Esophagus squamous epithelium (tissue), 5 donors: ENCODE measurements at places on chromosomes 2 and 18.

DNA sequence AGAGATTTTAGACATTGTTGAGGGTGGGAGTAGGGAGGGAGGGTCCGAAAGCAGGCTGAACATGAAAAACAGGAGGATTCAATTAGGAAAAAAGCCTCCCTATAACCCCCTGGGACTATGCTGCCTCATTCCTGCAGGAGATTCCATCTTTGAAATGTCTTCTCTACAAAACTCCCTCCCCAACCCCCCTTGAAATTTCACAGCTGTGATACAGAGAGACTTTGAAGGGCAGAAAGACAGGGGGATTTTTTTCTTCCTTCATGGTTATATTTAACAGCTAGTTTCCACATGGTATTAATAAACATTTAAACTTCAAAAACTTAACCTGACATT lies 57.6 kb downstream of the TRIB2 start:
- DNase-seq: no peak

- DNase-seq: no peak
These were observed 117.9 kb upstream of the PPP1CB start for GRCh38 chr2:28633746-28634145.

DNA sequence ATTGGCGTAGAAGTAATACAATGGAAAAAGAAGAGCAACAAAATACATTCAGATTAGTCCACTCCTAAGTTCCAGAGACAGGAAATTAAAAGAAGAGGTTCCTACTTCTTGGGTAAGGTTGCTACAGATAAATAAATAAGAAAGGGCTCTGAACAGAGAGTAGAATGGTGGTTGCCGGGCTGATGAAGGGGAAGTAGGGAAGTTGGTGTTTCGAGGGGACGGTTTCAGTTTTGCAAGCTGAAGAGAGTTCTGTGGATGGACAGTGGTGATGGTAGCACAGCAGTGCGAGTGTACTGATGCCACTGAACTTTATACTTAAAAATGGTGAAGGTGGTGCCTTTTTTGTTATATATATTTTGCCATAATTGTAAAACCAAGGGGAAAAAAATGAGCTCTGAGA lies 48.2 kb downstream of the CABYR start:
- DNase-seq: no peak

- DNase-seq: no peak
These were observed 42.7 kb downstream of the RAB31 start for GRCh38 chr18:9750606-9751304.

GRCh38 chr2:71282493-71282892 lies 49.1 kb upstream of the ZNF638 start:
- no peak for DNase-seq

- no peak for DNase-seq
These were observed 27.1 kb upstream of the ICOS start for GRCh38 chr2:203909261-203909967.

- no peak for DNase-seq
These were observed 1794.5 kb upstream of the CELF4 start for GRCh38 chr18:39360072-39360471.

GRCh38 chr2:238247841-238248453 lies 8.1 kb upstream of the HES6 start:
- no peak for DNase-seq

GRCh38 chr2:102082571-102083392 lies 59.8 kb upstream of the IL1R1 start:
- DNase-seq: no peak

DNA sequence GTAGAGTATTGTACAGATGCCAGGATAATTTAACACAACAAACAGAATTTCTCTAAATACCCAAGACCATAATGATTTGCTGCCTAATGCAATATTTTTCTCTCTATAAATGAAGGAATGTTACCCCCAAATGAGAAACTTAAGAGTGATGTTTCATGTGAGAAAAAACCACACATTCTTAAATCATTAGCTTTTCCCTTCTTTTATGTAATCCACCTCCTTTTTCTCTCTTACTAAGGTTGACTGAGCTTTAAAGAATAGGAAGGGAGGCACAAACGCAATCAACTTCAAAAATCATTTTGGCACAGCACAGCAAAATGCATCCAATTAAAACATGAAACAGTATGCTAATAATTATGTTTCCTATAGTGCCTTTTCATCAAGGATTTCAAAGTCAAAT lies 698.1 kb upstream of the CDH2 start:
- no peak for DNase-seq

- no peak for DNase-seq
These were observed 12.9 kb upstream of the TEX51 start for GRCh38 chr2:126885751-126886210.

DNA sequence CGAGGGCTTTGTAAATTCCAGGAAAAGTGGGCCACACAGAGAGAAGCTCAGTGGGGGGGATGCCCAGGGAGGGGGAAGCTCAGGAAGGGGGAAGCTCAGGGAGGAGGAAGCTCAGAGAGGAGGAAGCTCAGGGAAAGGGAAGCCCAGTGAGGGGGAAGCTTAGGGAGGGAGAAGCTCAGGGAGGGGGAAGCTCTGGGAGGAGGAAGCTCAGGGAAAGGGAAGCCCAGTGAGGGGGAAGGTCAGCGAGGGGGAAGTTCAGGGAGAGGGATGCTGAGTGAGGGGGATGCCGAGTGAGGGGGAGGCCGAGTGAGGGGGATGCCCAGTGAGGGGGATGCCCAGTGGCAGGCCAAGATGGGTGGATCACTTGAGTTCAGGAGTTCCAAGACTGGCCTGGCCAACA lies 821 bp upstream of the CHRNG start:
- DNase-seq: no peak

DNA sequence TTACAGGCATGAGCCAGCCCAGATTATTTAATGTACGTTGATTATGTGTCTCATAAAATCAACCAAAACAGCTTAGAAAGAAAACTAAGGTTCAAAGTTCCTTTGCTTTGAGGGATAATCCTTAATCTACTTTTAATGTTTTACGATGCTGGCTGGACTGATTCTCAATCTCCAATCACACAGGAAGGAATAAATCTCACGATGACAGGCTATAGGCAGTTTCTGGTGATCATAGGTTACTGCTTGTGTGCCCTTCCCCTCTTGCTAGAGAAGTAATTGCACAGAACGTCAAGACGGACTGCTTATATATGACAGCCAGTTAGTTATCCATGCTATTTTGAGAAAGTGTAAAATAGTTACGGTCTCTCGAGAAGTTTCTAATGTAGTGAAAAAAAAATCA lies 43.1 kb downstream of the C2orf74 start:
- DNase-seq: no peak

GRCh38 chr2:232388324-232388891 lies 9.9 kb downstream of the ALPP start:
- no peak for DNase-seq

DNA sequence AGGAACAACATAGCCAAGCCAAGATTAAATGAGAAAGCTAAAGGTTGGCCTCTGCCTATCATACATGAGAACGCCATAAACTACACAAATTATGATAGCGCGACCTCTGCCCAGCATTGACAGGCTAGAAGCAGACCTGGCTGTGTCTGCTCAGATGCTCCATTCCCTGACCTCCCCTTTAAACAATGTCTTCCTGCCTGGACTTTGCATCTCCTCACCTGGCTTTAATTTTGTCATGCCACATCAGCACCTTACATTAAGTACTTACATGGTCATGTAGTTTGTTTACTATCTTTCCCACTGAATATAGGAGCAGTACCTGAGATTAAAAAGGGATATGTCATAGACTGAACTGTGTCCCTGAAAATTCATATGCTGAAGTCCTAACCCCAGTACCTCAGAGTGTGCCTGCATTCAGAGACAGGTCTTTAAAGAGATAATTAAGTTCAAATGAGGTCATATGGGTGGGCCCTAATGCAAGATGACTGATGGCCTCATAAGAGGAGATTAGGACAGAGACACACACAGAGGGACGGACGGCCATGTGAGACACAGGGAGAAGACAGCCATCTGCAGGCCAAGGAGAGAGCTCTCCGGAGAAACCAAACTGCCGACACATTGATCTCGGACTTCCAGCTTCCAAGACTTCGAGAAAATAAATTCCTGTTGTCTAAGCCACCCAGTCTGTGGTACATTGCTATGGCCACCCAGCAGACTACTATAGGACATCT lies 103.7 kb downstream of the BIN1 start:
- no peak for DNase-seq

GRCh38 chr18:3015204-3015592 lies 2.3 kb upstream of the LPIN2 start:
- no peak for DNase-seq

DNA sequence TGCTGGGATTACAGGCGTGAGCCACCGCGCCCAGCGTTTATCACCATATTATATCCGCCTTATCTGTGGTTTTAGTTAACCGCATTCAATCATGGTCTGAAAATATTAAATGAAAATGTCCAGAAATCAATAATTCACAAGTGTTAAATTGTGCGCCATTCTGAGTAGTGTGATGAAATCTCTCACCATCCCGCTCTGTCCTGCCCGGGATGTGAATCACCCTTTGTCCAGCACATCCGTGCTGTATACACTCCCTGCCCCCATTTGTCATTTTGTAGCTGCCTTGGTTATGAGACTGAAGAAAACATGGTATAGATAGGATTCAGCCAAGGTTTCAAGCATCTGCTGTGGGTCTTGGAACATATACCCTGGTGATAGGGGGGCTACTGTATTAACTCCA lies 70.7 kb downstream of the TIMM21 start:
- no peak for DNase-seq

DNA sequence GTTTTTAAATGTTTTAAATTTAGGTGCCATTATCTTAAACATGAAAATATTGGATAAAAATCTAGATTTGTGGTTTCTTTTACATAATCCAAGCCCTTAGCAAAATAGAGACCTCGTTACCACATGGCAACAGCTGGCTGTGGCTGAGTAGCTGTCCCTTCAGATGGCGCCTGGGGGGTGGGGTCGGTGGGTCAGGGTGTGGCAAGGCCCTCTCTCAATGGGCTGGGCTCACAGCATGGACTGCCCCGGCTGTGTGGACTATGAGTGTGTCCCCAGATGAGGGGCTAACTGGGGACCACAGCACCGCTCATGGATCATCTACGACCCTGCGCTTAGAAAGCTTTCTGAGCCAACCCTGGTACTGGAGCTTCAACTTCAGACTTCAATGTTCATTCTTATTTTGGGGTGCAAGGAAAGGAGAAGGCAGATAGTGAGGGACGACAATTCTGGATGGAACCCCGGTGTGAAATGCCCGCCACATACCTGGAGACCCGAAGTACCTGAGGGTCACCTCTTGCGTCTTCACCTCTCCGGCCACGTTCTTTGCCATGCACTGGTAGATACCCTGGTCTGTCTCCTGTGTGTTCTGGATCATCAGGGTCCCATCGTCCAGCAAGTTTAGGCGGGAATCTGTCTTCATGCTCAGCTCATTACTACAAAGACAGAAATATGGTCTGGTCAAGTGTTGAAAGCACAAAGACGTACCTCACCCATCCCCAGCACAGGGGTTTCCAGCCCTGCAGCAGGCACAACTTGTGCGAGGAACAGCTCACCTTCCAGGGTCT lies 71.0 kb downstream of the PXDN start:
- DNase-seq: no peak

DNA sequence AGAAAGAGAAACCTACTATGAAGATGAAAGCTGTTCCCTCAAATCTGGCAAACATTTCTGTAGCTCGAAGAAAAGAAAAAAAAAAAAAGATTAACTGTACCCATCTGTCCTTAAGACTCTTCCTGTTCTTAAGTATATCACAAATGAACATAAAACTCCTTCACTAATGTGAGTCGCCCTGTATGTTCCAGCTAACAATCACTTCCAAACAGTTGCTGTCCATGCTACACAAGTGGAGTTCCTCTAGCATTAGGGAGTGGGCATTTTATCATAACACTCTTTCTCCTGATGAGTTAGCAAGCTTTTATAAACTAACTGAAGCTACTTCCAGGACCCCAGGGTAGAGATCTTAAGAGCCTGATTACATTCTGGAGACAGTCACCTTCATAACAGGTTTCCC lies 5.8 kb downstream of the CUL3 start:
- DNase-seq: no peak

DNA sequence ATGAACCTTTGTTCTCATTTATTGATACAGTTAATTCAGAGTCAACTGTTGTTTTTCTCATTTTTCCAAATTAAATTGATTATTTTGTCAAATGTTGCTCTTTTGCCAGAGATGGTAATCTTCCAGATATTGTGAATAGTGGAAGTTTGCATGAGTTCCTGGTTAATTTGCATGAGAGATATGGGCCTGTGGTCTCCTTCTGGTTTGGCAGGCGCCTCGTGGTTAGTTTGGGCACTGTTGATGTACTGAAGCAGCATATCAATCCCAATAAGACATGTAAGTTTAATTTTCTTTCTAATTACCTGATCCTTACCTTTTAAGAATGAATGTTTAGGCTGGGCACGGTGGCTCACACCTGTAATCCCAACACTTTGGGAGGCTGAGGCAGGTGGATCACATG lies 7.8 kb downstream of the CYP20A1 start:
- DNase-seq: no peak

DNA sequence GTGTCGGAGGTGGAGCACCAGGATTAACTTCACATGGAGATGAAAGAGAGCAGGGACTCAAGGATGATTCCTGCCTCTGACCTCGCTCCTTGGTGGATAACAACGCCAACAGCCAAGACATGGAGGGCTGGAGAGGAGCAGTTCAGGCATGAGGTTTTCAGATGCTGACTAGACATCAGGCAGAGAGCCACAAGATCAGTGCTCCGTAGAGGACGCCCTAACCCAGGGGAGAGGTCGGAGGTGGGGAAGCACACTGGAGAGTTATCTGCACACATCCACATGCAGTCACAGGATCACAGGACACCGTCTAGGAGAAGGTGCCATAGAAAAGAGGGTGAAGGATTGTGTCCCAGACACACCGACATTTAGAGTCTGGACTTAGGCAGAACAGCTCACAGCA lies 344.3 kb downstream of the EIPR1 start:
- no peak for DNase-seq

GRCh38 chr2:5609201-5609600 lies 83.0 kb upstream of the SOX11 start:
- DNase-seq: no peak

- no peak for DNase-seq
These were observed 22.2 kb upstream of the IL1RN start for GRCh38 chr2:113105047-113105785.
